Activated T-cell treated with anti-CD3 and anti-CD28 coated beads, Interleukin-2, amount 50 U/mL, for 4 hours (primary cell): ENCODE measurements at places on chromosomes 16 and 17.

- no peak for DNase-seq
Measured at GRCh38 chr17:76179496-76180467, 38.7 kb upstream of the FOXJ1 start.

DNA sequence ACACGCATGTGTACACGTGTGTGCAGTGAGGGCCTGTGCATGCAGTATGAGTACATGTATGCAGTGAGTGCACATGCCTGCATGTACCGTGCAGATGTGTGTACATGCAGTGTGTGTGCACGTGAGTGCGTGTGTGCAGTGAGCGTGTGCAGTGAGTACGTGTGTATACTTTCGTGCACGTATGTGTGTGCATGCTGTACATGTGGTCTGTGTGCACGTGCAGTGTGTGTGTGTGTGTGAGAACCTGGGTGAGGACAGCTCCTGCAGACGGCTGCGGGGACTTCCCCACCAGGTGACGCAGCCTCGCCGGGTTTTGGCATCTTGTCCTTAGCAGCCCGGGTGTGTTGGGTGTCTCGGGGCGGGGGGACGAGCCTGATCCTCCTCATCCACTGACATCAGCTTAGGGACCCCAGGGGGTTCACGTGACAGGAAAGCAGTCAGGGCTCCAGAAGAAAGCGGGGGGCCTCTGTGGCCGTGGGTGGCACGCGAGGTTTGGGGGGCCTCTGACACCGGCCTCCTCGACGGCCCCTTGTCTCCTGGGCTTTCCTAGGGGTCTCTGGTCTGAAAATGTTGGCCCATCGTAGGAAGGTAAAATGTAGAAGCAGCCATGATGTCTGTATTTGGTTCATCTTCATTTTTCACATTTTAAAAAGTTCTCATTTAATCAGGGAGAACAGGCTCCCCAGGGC is 119.6 kb upstream of the ZNF750 start:
- no peak for DNase-seq

GRCh38 chr17:71899317-71899716 is 221.5 kb upstream of the SOX9 start:
- DNase-seq: no peak

DNA sequence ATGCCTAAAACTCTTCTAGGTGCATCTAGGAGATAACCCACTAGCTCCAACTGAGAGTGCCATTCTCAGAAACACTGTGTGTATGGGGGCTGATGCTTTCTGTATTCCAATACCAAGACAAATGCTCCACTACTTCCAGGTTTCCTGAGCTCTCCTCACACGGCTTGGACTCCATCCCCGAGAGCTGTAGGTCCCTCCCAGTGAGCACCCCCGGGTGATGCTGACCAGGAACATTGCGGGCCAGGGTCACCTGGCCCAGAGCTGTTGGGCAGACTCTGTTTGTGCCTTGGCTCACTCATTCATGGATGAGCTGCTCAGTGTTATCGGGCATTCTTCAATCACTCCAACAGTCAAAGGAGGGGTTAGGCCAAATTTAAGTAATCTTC is 7.0 kb downstream of the CUEDC1 start:
- DNase-seq: no peak

- no peak for DNase-seq
Measured at GRCh38 chr17:35965272-35965671, 16.0 kb downstream of the CCL16 start.
